ENCODE measurements at places on chromosomes 16 and 17.

GRCh38 chr17:78492116-78492799 is 84.9 kb downstream of the DNAH17 start:
- DNase-seq: no peak

GRCh38 chr16:72216767-72217166 is 44.8 kb upstream of the PMFBP1 start:
- no peak for DNase-seq

- DNase-seq: no peak
Observed at GRCh38 chr17:62631936-62632924, 4.8 kb downstream of the MRC2 start.

DNA sequence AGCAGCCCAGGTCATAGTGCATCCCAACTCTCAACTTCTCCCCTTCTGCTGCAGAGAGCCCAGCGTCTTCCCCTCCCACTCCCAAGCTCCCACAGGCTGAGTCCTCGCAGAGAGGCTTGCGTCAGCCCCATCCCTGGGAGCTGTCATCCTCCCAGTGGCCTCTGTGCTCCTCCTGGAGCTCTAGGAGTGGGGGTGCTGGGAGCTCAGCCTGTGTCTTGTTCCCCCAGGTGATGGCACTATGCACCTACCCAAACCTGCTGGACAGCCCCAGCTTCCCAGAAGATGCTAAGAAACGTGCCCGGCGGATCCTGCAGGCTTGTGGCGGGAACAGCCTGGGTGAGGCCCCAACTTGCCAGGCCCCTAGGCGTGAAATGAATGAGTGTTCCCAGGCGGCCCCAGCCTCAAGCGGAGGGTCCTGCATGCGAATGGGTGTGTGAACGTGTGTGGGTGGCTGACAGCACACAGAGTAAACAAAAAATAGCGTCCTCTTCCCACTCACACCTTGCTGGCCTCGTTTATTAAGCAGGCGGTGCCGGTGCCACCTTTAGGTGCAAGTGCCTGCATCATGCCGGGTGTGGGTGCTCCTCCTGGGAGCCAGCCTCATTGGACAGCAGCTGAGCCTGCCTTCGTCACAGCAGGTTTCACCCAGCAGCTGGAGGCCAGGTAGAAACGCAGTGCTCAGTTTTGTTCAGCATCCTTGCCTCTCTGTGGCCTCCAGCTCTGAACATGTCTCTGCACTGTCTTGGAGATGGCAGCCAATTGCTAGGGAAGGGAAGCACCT is 16.5 kb downstream of the GPT2 start:
- no peak for DNase-seq

DNA sequence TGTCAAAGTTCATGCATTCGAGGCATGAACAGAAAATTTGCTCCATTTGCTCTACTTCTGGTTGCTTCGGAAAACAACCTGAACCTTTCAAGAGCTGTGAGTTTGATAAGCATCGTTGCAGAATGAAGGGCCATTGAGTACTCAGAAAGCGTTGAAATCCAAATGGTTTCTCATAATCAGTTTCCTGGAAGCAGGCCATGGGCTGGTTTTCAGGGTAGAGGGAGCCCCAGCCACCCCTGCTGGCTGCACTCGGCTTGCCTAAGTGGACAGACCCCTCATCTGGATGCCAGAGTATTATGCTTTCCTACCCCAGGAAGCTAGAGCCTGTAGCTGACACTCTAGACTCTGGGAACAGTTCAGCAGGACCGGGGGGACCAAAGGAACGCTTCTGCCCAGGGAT is 24.4 kb downstream of the SCNN1G start:
- no peak for DNase-seq

DNA sequence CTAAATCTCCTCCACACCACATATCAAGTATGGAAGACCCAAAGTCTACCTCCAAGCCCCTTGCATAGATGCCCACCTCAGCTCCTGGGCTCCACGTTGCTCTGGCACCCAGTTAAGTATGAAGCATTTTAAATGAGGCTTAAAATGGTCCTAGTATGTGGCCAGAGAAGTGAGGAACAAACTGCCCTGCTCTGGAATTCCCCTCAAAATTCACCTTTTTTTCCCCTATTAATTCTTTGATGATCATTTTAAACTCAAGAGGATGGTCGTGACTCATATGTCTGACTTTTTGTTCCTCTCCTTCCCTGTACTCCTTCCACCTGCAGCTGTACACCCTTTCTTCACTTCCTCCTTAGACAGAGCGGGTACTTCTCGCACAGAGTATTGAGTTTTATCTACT is 234.5 kb upstream of the MYOCD start:
- no peak for DNase-seq
